ENCODE measurements at places on chromosomes 3 and 15.

GRCh38 chr15:94383706-94384105, 152.3 kb downstream of the MCTP2 start:
- no peak for DNase-seq

- no peak for DNase-seq
These were observed 306.5 kb downstream of the RPLP1 start for GRCh38 chr15:69758810-69759790.

- DNase-seq, result no peak
These were observed 1.7 kb downstream of the CMTM8 start for GRCh38 chr3:32240159-32240545.

DNA sequence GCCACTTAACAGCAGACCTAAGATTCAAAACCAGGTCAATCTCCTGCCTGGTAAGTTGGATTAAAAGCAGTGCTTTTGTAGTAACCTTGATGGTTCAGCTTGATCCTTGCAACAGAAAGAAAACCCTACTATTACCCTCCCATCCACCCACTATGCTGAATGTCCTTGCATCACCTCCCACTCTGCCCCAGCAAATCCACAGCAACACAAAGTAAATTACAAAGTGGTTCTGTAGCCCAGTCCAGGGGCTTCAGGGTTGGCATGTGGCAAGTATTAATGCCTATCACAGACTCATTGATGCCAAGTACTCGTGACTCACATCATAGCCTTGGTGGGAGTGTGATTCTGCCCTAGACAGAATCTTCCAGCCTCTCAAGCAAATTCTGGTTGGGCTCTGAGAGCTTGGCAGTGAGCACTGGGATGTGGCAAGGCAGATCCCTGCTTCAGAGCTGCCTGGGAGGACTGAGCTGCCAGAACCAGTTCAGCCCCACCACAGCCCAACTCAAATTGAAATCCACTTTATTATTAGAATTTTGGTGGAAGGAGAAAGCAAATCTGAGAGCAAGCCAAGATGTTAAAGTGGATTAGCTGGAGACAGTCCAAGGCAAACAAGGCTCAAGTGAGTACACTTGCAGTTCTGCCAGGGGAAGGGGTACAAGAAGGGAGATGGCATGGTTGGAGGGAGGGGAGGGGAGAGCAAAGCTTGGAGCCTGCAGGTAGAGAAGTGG, 225.8 kb upstream of the UMPS start:
- DNase-seq, result peak; percentile 92

DNA sequence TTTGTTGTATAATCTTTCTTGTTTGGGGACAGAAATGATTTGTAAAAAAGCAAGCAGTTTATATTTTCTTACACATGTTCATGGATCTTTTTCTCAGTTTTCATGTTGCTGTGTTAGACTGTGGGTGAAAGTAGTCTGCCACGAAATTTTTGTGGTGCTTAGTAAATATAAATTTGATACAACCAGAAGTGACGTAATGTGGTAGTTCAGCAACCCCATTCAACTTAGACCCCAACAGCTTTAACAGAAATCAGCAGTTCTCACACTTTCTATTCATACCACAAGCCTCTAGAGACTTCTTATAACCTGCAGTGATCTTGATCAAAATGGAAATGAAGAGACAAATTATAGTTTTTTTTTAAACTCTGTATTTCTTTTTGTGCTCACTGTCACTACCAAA, 120.2 kb upstream of the IGSF10 start:
- no peak for DNase-seq

GRCh38 chr3:150068440-150069153, 97.9 kb upstream of the PFN2 start:
- DNase-seq, result no peak

GRCh38 chr15:85003593-85004312, 22.1 kb downstream of the PDE8A start:
- DNase-seq, result no peak

DNA sequence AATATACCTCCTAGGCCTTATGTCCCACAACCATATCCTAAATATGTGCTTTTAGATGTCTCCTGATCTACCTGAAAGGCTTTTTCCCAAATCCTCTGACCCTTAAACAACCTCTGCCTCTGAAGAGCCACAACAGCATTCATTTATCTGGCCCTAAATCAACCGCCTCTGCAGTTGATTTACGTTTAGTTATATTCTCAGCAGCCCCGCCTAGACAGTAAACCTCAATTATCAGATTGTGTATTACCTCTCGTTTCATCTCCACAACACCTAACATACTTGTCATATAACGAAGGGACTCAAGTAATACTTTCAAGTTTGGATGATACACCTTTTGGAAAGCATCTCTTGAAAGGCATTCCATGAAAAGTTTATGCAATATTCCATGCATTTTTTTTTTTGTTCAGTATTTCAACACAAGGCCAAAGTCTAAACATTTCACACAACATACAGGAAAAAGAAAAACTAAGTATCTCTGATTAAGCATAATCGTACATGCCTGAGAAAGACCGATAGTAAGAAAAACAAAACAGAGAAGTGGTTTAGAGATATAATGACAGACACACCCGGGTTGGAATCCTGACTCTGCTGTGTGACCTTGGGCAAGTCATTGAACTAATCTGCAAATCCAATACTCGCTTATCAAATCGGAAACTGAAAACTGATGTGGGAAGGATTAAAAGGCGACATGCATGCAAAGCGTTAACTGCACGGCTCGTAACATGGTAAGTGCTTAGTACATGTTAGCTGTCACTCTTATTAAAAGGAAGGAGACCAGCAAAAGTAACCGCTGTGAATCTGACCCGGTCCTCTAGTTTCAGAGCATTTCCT, 778 bp downstream of the CRBN start:
- no peak for DNase-seq

- no peak for DNase-seq
These were observed 370.4 kb upstream of the TPRG1 start for GRCh38 chr3:188801393-188801792.

GRCh38 chr15:70426096-70426821, 328.5 kb upstream of the TLE3 start:
- DNase-seq, result no peak

- no peak for DNase-seq
These were observed 90.2 kb upstream of the LMOD3 start for GRCh38 chr3:69212411-69213160.

- peak; percentile 84 for DNase-seq
These were observed 2.8 kb downstream of the ADAMTS17 start for GRCh38 chr15:100338971-100339444.

- no peak for DNase-seq
These were observed 381.1 kb upstream of the RASGRP1 start for GRCh38 chr15:38945551-38946298.

- no peak for DNase-seq
These were observed 18.6 kb upstream of the C15orf40 start for GRCh38 chr15:83030021-83030420.

DNA sequence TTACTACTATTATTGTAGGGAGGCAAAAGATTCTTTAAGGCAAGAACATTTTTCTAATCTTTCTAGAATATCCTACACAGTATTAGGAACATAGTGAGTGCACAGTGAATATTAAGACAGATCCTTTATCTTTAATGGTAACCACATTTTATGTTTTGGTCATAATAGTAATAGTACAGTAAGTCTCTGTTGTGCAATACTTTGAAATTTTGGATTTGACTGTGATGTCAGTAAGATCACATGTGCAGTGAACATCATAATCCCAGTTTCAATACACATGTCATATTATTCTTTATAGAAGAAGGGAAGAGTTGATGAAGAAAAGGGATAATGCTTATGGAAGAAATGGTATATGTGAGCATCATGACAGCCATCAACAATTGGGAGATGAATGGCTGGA, 10.7 kb downstream of the STT3B start:
- no peak for DNase-seq

GRCh38 chr3:181955566-181955965, 243.8 kb downstream of the SOX2 start:
- no peak for DNase-seq

DNA sequence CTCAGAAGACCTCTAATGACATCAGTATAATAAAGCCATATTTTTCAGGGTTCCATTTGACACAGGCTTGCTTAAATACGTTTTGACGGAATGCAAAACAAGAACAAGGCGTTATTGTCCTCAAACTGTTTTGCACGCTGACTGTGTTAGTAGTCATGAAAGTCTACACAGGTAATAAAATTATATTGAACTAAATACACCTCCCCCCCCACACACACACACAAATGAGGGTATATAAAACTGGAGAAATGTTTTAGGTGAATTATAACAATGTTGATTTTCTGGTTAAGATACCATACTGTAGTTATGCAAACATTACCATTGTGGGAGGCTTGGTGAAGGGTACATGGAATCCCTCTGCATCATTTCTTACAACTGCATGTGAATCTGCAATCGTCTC, 257.1 kb upstream of the ARRDC4 start:
- no peak for DNase-seq

DNA sequence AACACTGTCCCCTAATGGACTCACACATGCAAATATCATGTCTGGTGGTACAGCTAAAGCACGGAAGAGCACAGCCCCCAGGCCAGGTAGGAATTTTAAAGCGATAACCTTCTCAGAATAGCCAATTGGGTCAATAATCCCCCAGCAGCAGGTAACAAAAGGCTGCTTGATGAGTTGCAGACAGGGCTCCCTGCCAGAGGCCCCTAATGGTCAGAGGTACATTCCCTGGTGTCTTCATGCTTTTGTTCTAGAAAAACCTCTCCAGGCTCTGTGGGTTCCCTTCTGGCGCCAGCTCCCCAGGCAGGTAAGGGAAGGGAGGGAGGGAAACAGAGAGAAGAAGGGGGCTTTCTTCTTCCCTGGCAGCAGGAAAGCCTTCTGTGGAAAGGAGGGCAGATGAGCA, 43.4 kb upstream of the PRTG start:
- no peak for DNase-seq

- DNase-seq, result no peak
These were observed 7.3 kb downstream of the TMEM212 start for GRCh38 chr3:171850320-171850959.

DNA sequence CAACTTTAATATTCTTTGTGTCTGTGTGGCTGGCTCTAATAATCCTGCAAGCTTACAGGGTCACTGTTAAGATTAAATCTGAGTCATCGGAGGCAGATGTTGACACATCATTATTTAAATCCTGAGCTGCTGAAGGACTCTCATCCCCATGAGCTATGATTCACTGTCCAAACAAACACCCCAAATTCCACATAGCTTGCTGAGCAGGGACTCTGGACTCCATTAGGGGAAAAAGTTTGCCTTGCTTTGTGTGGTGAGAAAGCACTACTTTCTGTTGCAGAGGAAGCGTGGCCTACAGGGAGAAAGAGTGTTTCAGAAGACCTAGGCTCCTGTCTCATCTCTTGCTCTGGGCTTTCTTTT, 213.7 kb downstream of the PDCD6IP start:
- DNase-seq, result no peak

DNA sequence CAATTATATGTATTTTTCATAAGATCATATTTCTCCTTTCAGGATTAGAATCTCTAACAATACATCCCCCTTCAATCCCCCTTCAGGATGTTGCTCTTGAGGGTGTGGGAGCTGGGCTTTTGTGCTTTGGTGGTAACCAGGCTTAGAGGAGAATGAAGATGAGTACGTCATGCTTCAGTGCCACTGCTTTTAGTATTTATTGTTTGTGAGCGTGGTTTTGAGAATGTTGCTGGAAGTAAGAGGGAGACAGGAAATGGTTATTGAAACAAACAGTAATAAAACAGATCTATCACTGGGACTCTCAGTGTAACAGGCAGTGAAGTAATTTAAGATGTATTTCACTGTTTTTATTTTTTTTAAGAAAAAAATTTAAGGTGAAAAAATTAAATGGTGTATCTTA, 35.3 kb downstream of the GBE1 start:
- DNase-seq, result no peak

DNA sequence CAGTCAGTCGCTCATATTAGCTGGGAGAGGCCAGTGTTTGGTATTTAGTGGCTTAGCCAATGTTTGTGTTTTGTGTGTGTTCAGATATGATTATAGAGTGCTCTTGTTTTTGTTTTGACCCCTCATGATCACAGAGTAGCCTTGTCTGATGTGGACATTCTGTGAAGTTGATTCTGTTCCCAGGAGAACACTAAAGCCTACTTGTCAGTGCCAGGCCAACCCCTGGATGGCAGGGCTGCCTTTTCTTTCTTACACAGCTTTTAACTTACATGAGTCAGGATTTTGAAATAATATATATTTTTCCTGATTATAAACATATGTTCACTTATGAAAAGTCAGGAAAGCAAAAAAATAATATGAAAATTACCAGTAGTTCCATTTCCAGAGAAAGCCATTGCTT, 11.9 kb downstream of the CFAP161 start:
- DNase-seq, result no peak

GRCh38 chr3:177150218-177150916, 46.9 kb downstream of the TBL1XR1 start:
- DNase-seq, result no peak

DNA sequence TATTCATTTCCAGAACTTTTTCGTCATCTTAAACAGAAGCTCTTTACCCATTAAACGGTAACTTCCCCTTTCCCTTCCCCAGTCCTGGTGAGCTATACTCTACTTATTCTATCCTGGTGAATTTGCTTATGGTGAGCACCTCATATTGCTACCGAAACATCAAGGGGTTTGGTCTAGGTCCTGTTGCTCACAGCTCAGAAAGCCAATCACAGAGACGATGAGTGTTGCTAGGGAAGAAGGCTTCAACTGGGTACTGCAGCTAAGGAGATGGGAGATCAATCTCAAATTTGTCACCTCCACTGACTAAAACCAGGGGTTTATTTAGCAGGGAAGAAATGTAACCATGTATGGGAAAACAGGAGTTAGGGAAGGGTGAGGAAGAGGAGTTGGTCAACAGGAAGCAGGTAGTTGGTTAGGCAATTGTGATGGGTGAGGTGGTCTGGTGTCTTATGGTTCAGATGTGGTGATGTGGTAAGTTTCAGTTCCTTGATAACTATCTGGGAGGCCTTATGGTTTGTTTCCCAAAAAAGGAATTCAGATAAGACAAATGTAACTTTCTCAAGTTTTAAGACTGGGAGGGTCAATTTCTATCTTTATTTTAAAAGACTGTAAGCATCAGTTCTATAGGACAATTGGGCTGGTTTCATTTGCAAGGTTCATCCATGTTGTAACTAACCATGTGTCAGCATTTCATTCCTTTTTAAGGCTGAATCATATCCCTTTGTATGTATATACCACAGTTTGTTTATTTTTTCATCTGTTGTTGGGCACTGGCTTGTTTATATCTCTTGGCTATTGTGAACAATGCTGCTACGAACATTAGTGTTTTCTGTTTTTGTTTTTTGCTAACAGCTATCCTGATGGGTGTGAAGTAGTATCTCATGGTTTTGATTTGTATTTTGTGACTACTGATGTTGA, 24.3 kb downstream of the ARHGAP11B start:
- no peak for DNase-seq

DNA sequence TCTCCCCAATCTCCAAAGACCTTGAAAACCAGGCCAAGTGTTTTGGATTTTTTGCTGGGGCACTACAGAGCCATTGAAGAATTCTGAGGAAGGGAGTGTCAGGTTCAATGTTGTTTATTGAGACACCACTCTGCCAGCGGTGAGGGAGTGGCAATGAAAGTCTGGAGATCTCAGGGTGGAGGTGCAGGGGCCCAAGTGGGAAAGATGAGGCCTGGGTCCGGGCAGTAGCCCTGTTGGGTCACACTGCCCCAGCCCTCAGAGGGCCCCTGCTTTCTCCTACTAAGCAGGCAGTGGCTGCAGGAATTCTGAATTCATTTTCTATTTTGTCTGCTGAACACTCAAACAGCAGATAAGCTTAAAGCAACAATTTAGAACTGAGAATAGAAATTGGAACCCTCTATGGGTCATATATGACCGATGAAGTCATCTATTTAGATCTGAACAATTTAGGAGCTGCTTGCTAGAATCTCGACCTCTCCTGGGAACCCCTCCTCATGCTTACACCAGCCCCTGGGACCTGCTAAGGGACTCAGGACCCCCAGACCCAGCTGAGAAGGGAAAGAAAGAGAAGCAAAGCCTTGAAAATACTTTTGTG, 17.9 kb downstream of the HRH1 start:
- DNase-seq, result peak; percentile 56

- DNase-seq, result no peak
These were observed 60.8 kb upstream of the HES1 start for GRCh38 chr3:194075088-194075615.
